Epithelial cell of proximal tubule (primary cell): ENCODE measurements at places on chromosomes 2 and 18.

- no peak for DNase-seq
These were observed 86.5 kb downstream of the HAUS1 start for GRCh38 chr18:46190667-46191066.

DNA sequence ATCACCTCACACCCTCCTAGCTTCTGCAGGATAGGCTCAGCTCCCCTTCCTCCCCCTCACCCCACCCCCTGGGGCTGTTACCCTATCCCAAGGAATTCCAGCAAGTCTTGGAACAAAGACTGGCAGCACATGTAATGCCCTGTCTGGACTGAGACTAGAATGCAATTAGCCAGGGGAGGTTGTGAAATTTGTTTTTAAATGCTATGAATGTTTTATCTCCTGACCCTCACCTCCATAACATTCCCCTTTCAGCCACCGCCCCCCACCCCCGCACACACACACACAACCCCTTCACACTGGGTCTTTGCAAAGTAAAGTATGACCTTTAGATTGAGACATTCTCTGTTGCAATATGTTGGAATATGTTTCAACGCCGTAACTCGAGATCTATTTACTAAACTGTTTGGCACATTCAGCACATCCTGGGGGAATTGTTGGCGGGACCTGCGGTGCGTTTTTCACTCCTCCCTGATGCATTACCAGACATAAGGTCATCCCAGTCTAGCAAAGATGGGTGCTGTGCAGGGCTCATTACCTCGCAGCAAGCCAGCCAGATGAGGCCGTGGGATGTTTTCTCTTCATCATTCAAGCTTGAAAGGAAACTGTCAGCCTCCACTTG is 290.7 kb upstream of the SLC14A2 start:
- peak; percentile 72 for DNase-seq

- no peak for DNase-seq
These were observed 19.4 kb upstream of the RNF138 start for GRCh38 chr18:32072321-32072720.

- DNase-seq: no peak
These were observed 122.7 kb upstream of the RIOK3 start for GRCh38 chr18:23330423-23330822.

- no peak for DNase-seq
These were observed 3.1 kb downstream of the KDSR start for GRCh38 chr18:63363951-63364350.

- no peak for DNase-seq
These were observed 811 bp downstream of the ADD2 start for GRCh38 chr2:70767079-70767698.

DNA sequence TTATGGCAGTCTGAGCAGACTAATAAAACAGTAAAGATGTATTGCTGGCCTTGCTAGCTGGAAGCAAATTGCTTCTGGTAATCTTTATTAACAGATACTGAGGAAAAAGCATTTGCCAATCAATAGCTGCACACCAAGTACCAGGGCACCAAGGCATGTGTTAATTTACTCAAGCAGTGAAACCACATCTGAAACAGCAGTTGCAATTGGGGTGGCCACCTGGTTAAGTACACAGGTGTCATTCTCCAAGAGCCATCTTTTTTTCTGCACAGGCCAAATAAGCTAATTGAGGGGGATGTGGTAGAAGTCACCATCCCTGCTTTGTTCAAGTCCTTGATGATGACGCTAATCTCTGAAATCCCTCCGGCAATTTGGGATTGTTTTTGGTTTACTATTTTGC is 8.6 kb upstream of the SEH1L start:
- DNase-seq: no peak

DNA sequence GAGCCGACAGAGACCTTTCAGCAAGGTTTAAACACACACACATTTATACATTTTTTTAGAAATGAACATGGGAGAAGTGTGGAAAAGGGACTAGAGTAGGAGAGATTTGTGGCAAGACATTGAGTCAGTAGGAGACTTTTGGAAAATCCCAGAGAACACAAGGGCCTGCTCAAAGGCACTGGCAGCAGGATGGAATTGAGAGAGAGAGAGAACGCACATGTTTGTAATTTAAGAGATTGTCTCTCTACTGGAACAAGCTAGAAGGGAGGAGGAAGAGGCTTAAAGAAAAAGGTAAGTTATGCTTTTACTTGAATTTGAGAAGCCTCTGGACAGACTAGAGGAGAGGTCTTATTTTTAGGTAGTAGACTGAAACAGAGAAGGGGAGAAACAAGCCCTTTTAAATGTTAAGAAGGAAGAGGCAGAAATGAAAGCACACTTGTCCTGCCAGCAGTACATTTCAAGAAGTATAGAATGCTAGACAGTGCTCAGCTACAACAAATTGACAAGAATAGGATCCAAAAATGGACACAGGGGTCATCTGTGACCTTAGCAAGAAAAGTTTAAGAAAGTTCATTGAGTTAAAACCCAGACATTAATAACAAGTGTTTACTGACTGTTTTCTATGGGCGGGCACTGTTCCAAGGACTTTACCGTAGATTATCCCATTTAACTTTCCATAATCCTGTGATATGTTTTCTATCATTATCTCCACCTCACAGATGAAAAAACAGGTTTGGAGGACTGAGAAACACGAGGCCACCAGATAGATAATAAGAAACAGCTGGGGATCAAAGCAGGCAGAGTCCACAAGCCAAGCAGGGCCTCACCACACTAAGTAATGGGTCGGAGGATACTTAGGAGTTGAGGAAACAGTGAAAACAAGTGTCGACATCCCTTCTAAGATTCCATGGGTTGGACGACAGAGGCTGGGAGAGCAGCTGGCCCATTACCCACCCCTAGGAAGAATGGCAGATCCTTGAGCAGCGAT is 306.5 kb upstream of the NRP2 start:
- no peak for DNase-seq

DNA sequence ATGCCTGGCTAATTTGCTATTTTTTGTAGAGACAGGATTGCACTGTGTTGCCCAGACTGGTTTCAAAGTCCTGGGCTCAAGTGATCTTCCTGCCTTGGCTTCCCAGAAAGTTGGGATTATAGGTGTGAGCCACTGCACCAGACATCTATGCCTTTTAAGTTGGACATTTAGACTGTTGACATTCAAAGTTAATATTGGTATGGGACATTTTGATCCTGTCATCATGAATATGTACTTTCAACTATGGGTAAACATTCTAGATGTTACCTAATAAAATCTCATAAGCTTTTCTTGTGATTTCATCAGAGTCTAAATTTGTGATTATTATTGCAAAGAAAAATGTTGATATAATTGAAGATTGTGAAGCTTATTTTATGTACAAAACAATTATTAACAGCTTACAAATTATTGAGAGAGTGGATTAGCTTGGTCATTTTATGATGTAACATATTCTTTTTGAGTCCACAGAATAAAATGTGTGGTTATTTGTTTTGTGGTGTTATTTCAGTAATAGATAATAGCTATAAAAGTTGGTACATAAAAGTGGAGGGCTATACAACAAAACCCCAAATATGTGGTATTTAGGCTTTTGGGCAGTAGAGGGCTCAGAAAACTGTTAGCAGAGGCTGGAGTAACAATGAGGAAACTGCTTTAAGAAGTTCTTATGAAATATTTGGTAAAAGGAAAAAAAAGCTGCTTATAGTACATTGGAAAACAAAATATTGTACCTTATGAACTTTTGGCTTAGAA is 41.4 kb downstream of the STARD6 start:
- no peak for DNase-seq

DNA sequence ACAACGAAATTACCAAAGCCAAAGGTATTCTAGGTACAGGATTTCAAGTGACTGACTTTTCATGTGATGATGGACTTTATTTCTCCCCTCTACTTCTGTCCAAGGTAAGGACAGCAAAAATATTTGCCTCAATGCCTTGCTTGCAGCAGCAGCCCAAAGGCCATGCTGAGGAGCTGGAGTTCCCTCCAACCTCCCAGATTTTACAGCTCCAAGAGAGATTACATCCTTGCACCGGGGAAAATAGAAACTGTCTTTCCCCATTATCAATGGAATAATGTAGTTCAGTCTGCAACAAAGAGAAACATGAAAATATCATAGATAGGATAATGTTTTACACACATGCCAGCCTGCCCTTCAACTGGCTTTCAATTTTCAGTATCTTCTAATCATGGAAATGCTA is 13.5 kb downstream of the HSPD1 start:
- DNase-seq: no peak

- no peak for DNase-seq
These were observed 17.9 kb downstream of the SPATS2L start for GRCh38 chr2:200324362-200324761.

GRCh38 chr18:56207989-56208388 is 430.4 kb downstream of the TXNL1 start:
- DNase-seq: no peak

GRCh38 chr18:3652380-3653262 is 202.6 kb downstream of the TGIF1 start:
- DNase-seq: peak; percentile 44

- no peak for DNase-seq
These were observed 71.5 kb upstream of the HDAC4 start for GRCh38 chr2:239472235-239472775.

DNA sequence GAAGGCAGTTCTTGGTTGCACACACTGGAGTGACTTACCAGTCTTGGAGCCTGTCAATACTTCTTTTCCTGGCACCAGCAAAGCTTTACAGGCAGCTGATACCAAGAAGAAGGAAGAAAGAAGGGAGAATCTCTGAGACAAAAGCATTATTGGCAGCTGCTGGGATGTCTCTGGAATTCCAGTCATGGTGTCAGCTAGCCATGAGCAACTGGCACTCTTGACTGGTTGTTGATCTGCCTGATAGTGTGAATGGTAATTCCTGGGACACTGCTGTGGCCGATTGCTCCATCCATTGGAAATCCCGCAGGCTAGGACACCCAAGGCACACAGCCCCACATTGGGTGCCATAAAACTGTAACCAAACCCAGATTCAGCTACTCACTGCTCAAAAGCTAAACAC is 17.8 kb upstream of the SPAG16 start:
- DNase-seq: no peak

DNA sequence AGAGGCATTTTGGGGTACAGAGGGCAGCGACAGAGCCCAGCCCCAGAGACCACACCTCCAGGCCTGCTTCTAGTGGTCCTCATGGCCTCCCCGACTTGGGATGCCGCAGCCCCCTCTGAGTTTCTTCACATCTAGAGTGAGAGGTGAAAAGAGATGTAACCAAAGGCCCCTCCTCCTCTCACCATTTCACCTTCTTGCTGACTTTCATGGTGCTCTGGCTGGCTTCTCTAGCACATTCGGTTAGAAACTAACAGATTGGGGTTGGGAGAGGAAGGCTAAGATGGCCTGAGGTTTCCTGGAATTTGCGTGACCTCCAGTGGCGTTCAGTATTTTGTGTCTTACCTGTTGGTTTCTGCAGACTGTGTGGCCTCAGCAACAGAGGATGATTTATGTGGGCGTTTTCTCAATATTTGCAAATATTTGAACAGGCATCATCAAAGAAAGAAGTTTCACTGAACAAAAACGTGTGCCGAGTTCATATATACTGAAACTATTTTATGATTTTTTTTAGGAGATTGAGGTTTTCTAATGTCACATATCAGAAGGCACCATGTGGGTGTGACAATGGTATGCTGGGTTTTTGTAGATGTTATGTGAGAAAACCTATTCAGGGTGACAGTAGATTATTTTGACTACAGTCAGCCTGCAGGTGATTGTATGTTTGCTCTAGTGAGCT is 69.9 kb upstream of the BCL2L11 start:
- no peak for DNase-seq

- DNase-seq: no peak
These were observed 615.6 kb upstream of the SOX11 start for GRCh38 chr2:5076599-5076998.

DNA sequence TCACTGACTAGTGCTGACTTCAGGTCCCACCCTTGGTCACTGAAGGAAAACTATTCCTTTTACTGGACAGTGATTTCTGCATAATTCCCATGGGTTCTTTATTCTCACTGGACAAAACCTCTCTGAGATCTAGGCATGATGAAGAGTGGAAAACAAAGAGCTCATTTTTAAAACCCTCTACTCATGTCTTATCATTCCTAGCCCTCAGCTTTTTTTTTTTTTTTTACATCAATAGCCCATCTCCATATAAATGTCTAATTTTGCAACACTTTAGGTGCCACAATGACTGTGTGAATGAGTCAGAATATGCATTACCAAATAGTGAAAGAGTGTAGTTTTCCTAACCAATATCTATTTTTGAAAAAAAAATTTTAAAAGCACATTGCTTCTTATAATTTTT is 74.8 kb downstream of the TCF4 start:
- DNase-seq: no peak

DNA sequence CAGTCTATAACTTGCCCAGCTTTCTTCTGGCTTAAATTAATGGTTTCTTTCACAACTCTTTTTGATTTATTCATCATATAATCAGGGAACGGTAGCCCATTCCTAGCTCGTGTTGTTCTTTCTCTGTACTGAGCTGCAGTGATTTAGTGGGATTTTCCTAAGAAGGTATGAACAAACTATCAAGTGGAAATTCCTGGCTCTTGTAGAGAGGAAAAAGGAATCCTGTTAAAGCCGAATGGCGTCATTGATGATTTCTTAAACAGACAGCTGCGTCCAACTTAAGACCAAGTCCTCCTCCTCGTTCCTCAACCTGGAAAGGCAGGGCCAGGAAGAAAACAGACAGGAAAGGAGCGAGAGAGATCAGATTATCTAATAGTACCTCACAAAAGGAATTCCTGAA is 69.2 kb upstream of the CABLES1 start:
- no peak for DNase-seq

GRCh38 chr2:54271843-54272627 is 16.0 kb upstream of the TSPYL6 start:
- DNase-seq: no peak

DNA sequence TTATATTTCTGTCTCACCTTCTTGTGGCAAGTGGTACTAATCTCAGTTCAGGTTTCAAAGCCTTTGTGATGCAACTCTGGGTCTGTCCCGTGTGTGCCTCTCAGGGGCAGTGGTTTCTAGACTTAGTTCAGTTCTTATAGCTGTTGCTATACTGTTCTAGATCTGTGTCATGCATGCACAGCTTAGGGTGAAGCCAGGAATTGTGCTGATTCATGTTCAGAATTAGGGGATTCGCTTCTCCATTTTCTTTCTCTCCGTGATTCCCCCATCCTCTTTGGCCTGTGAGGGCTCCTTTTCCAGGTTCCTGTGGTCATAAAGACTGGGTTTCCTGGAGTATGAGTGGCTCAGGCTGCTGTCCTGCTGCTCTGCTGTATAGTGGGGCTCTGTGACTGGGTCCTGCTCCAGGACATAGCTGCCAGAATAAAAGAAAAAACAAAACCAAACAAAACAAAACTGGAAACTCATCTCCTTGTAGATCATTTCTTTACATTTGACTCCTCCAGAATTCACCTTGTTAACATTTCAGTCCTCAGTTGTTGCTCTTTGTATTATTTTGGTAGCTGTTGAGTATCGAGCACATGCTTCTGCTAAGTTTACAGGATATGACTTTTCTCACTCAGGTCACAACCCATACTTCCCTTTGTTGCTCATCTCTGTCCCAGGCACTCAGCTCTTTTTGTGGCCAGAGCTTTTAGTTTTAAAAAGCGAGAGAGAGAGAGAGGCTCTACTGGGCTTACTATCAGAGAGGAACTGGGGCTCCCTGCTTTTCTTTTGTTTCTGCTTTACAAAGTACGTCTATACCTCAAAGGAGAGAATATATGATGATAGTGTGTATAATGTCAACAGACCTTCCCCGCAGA is 34.2 kb downstream of the CERS6 start:
- no peak for DNase-seq
